ENCODE measurements at places on chromosomes 1 and 21. TPM values are rescaled to one million over a fixed set of nuclear protein-coding genes. Genes with fewer than 3 reads are reported as not detected.

TNFRSF9 gene
- total RNA-seq: not detected

PRRX1 gene
- total RNA-seq: 35.8 TPM

MIS18A gene
- 2.8 TPM for total RNA-seq

LYST gene
- total RNA-seq: 9.7 TPM

CFHR5 gene
- not detected for total RNA-seq

RNF2 gene
- total RNA-seq: 9.8 TPM

SMAP2 gene
- 13.4 TPM for total RNA-seq

KRTAP10-3 gene
- not detected for total RNA-seq

KIF1B gene
- total RNA-seq: 66.8 TPM

DNA sequence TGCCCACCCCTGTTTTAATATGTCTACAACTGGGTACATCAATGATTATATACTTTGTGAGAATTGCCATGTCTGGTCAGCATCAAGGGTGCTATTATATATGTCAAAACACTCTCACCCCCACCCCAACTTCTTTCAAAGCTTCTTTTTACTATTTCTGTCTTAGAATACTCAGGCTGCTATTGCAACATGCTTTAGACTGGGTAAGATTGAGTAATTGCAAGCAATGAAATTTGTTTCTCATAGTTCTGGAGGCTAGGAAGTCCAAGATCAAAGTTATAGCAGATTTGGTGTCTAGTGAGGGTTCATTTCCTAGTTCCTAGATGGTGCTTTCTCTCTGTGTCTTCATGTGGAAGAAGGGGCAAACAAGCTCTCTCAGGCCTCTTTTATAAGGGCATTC lies 100.5 kb upstream of the KCNK1 start:
- no peak for DNase-seq

DNA sequence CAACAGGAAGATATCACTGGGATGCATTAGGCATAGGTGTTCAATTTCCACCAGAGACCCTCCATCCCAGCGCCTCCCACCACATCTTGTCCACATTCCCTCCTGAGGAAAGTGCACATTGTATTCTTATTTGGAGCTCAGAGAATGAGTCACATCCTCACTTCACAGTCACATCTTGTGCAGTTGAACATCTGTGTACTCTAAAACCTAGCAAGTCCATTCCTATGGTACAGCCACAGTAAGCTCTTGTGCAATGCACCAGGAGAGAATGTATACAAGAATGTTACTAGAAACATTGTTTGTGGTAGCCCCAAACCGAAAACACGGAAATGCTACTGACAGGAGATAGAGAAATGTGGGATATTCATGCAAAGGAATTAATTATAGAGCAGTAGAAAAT lies 1.6 kb upstream of the KDF1 start:
- DNase-seq: no peak

- no peak for DNase-seq
Observed at GRCh38 chr1:27143401-27143800, 11.5 kb downstream of the SLC9A1 start.

DNA sequence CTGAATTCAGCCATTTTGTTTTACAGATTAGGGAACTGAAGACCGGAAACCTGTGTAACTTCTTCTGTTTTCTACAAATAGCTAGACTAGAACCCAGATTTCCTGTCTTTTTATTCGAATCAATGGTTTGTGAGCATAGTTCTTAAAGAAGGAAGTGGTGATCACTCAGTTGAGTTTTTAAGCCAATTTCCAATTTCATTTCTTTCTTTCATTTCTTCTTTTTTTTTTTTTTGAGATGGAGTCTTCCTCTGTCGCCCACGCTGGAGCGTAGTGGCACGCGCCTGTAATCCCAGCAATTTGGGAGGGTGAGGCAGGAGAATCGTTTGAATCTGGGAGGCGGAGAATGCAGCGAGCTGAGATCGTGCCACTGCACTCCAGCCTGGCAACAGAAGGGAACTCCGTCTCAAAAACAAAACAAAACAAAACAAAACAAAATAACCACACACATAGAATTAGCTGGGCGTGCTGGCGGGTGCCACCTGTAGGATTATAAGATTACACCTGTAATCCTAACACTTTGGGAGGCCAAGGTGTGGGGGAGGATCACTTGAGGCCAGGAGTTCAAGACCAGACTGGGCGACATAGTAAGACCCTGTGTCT lies 3.0 kb upstream of the MDM4 start:
- peak; percentile 52 for DNase-seq

- no peak for DNase-seq
Observed at GRCh38 chr1:30743584-30744059, 14.0 kb downstream of the LAPTM5 start.

DNA sequence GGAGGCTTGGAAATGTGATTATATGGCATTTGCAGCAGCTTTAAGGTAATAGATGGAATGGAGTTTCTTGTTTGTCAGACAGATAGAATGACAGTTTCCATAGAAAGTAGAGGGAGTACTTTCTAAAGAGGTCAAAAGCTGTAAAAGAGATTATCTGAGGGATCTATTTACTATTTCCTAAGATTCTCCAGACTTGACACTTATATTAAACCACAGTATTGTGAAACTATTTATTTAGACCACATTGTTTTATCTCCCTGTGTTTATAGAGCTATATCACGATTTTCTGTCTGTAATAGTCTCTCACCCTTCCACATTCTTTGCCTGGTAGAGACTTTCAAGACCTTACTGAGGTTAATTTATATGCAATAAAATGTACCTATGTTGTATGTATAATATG lies 66.7 kb downstream of the MAN1A2 start:
- no peak for DNase-seq

DNA sequence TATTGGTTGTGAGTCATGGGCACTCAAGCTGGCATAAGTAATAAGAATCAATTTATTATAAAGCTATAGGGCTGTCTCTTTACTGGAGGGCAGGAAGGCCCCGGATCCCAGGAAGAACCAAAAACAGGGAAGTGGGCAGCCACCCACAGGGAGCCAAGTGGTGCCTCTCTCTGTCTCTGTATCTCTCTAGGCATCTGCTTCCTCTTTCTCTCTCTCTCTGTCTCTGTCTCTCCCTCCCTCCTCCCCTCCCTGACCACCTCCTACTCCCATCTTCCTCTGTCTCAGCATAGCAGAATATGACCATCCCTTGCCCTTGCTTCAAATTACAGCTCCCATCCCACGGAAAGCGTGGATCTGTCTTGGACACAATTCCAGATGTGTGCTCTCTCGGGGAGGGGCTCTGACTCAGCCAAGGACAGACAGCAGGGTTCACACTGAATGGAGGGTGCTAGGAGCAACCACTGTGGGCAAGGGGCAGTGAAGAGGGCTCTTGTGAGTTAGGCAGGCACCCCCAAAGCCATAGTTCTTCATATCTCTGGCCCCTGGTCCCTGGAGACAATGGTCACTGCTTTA lies 80.4 kb upstream of the LPGAT1 start:
- no peak for DNase-seq

DNA sequence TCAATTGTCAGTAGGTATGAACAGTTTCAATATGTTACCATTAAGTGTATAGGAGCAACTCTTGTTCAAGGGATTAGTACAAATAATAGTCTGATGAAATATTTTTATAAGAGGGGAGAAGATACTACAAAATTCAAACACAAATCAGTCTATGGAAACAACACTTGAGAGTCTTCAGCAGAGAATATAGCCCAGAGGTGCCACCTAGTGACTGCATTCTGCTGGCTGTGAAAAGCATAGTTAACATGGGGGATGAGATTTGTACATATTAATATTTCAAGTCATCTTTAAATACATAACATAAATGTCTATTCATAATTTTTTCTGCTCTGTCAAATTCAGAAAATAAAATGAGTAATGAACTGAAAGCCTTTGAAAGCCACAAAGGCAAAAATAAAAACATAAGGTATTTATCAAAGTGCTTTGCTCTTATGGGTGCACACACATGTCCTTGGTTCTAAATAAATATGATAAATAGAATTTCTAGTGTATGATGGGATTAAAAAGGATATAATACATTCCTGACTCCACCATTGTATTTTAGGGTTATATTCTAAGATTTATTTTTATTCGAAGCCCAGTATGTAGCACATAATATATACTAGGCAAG lies 440.9 kb upstream of the ZRANB2 start:
- peak; percentile 47 for DNase-seq

GRCh38 chr1:44217809-44218410 lies 4.6 kb downstream of the DMAP1 start:
- peak; percentile 84 for DNase-seq

DNA sequence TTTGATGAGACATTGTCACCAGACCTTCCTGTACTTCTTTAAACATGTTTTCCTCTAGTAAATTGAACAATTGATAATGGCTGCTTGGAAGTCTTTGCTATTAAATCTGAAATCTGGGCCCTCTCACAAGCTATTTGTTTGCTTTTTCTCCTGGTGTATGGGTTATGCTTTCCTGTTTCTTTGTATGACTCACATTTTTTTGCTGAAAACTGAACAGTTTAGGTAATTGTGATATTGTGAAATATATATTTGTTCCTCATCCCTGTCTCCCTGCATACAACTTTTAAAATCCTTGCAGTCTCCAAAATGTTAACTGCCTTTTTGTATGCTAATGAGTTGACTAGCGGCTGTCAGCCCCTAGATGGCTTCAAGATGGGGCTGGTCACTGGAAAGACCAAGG lies 61.6 kb downstream of the MAP3K21 start:
- no peak for DNase-seq

DNA sequence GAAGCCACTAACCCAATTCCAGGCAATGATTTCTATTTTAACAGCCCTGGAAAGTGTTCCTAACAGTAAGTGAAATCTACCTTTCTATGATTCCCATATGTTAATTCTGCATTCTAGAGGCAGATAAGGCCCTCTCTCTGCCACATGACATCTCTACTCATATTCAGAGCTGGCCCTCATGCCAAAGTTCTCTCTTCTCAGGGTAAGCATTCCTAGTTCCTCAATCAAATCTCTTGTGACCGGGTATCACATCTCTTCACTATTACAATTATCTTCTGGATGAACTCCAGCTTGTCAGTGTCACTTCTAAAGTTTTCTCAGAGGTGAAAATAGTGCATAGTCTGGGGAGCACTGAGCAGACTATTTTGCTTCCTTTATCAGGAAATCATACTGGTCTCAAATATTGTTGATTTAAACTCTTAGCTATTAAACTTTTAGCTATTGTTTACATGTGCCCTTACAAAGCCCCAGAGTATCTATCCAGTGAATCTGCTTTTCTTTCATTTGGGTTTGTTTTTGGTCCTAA lies 66.4 kb upstream of the TNFSF18 start:
- no peak for DNase-seq

- no peak for DNase-seq
Observed at GRCh38 chr1:6530504-6531160, 23.7 kb downstream of the NOL9 start.

DNA sequence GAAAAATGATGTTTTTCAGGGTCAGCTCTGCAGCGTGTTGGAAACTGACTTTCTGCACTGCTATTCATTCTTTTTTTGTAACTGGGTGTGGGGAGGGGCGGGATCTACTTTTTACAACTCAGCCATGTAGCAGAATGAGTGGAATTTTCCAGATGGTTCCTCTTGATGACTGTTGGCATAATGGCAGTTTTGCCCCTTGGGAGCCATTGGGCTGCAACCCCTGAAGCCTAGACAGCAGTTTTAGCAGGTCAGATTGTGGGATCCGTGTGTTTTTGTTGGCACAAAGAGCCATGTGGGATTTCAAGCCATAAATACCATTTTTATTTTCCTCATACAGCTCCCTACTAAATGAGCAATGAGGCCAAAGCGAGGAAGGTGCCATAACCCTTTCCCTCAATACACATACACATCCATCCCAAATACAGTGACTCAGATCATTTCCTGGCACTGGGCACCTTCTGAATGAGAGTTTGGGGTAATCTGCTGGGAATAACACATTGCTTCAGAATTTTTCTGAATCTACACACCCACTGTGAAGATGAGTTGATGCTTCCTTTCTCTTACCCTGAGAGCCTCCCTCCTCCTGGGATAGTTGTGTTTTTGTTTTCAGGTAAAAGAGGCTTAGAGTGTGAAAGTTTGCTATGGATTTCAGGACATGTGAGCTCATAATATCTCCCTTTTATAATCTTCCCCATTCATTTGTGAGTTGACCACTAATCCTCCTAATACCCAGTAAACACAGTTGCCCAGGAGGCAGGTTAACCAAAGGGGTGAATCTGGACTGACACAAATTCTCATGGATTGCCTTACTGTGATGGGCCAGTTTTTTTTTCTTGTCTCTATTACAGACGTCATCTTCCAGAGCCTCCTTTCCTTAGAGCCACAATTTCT lies 13.1 kb downstream of the S100A10 start:
- DNase-seq: peak; percentile 73

DNA sequence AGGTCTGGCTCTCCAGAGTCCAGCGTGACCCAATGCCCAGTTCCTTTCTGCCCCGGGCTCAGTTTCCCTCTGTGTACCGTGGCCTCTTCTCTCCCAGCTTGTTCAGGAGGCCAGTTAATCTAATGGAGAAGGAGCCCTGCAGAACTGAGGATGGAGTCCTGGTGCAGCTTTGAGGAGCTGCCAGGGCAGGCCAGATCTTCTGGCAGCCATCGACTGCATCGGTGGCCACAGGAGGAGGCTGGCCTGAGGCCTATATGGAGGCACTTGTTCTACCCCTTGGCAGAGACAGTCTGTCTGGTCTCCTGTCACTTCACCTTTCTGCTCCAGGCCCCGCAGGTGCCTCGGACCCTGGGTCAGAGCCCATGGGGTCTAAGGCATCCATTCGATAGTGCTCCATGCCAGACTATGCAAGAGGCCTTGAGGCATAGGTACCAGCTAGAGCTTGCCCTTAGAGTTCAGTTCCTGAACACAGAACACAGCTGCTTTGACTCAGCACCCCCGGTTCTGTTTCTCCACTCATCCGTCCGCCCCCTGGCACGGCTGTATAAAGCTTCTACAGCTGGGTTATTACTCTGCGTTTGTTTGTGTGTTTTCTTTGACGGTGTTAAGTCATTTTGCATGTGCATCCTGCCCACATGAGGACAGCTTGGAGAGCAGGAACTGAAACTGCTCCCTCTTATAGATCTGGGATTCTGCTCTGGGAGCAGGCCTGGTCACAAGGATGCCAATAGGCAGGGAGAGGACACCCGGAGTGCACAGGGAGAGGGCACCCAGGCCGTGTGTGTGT lies 18.5 kb upstream of the LRRN2 start:
- no peak for DNase-seq

GRCh38 chr1:109910123-109910962 lies at the start of gene CSF1:
Gene CSF1 (plus strand): TSS chr1:109910849. CDS start chr1:109911024, 175 bp downstream.
- peak; percentile 90 for DNase-seq

DNA sequence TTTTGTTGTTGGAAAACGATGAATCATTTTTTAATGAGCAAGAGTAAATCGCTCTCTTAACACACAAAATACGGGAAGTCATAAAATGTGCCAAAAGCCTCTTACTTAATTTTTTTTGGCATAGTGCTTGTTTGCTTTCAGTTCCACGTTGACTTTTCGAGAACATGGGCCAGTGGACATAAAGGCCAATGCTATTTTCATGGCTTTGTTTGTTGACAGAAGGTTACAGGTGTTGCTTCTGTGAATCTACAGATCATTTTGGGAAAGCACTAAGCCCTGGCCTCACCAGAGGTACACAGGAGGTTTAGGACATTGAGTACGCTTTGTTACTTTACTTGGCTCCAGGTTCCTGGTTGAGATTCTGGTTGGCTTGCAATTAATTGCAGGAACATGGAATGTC lies 199.4 kb upstream of the HMCN1 start:
- DNase-seq: no peak

- DNase-seq: no peak
Observed at GRCh38 chr1:228792601-228793000, 57.3 kb downstream of the RHOU start.
